A172 (cell line): ENCODE measurements at places on chromosomes 13 and 19. TPM values are rescaled to one million over a fixed set of nuclear protein-coding genes. Genes with fewer than 3 reads are reported as not detected.

DNA sequence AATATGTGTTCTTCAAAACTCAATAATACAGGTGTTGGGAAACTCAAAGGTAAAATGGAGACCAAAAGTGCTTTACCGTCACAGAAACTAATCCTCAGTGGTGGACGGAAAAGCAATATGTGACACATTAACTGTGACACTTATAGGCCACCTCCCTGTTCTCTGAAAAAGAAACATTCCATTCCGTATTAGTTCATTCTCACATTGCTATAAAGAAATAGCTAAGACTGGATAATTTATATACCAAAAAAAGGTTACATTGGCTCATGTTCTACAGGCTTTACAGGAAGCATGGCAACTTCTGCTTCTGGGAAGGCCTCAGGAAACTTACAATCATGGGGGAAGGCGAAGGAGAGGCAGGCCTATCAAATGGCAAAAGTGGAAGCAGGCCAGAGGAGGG is 435.3 kb upstream of the HTR2A start:
- peak; percentile 60 for DNase-seq

- DNase-seq, result no peak
Observed at GRCh38 chr19:1132552-1133383, 29.0 kb downstream of the GPX4 start.

- DNase-seq, result peak; percentile 57
Observed at GRCh38 chr13:114339857-114340534, 25.7 kb downstream of the CHAMP1 start.

DNA sequence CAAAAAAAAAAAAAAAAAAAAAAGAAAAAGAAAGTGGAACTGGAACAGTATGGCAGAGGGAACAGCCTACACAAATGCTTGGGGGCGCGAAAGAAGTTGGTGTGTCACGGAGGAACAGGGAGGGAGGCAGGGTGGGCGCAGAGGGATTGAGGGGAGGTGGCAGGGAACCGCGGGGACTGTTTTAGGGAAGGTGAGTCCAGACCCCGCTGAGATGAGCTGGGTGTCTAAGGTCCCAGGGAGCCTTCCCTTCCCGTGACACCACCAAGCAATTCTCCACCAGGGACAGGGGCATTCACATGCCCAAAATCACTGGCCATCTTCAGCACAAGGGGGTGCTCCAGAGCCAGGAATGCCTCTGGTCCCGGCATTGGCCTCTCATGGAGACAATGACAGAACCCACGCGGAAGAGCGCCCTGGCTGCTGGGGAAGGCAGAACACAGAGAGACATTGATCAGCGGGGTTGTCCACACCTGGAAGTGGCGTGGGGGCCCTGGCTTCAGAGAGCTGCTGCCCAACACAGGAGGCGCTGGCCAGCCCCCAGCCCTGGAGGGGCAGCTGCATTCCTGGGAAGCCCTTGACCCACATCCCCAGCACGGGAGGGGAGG is 6.9 kb downstream of the PEAK3 start:
- DNase-seq, result peak; percentile 80

- no peak for DNase-seq
Observed at GRCh38 chr19:10831987-10832938, 3.7 kb downstream of the TMED1 start.

GRCh38 chr13:36774931-36775330 is 44.1 kb upstream of the RFXAP start:
- no peak for DNase-seq

DNA sequence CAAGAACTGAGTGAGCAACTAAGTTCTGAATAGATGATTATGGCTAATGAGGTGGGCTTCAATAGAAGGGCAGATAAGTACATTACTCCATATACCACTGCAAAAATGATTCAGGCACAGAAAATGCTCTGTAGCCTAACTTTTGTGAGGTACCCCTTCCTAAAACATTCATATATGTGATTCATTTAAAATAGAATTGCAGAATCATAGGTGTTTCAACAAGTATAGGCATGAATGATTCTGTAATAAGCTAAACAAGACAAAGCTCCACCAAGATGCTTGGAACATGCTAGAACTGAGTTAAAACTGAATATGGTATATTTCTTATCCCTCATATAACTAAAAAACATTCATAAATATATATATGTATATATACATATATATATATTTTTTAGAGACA is 12.1 kb downstream of the KBTBD7 start:
- no peak for DNase-seq

GRCh38 chr13:94674609-94675348 is 37.6 kb downstream of the SOX21 start:
- DNase-seq, result peak; percentile 54

DNA sequence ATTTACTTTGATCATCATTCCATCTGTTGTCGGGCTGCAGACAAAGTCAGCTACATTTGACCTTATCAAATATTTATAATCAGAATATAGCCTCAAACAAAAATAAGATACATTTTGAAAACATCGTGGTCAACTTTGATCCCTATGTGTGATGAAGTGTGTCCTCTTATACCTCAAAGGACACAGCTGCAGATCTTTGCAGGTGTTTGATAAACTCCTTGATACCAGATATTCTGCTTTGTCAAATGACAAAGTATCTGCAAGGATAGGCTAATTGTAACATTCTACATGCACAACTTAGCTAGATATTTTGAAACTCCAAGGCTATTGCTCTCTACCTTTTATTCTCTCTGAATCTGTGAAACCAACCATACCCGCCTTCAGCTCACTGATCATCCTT is 44.0 kb downstream of the PHF11 start:
- DNase-seq, result no peak

Gene TMEM150B
- not detected in 2 replicates for total RNA-seq

Gene KCTD12
- 0.78 and 0.79 TPM in 2 replicates for total RNA-seq

Gene FBXL12
- 17.3 and 18.1 TPM in 2 replicates for total RNA-seq

Gene SLC10A2
- total RNA-seq, result not detected in 2 replicates

Gene ZNF296
- 0.19 TPM in 1 of 2 replicates, not detected in the other for total RNA-seq

Gene FCAR
- not detected in 2 replicates for total RNA-seq

Gene NAT14
- 56.2 and 65.7 TPM in 2 replicates for total RNA-seq

Gene SBNO2
- total RNA-seq, result 37.0 and 51.1 TPM in 2 replicates
